WTC11 (cell line): ENCODE measurements at places on chromosomes 12 and 14.

- no peak for DNase-seq
These were observed 127.6 kb downstream of the SLC8A3 start for GRCh38 chr14:70061108-70061507.

DNA sequence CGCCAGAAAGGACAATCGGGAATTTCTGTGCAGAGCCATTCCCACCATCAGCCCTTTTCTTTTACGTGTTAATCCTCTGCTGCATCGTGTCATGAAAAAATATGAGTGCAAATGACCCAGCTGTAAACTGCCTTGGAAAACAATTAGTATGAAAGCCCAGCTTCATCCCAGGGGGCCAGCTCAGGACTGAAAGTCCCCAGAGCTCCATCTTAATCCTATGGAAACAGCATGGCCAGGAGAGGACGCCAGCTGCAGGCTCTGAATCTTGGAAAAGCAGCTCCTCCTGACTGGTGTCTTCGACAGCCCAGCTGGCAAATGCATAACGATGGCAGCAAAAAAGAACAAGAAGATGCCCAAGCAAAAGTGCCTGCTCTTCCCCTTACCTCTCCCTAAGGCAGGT, 191.5 kb downstream of the NTF3 start:
- DNase-seq: no peak

- DNase-seq: no peak
These were observed 66.5 kb upstream of the CAND1 start for GRCh38 chr12:67202678-67203012.

- peak; percentile 68 for DNase-seq
These were observed 97.8 kb downstream of the BCL11B start for GRCh38 chr14:99174081-99174769.

GRCh38 chr12:127280393-127281275, 986.3 kb upstream of the TMEM132C start:
- peak; percentile 74 for DNase-seq

DNA sequence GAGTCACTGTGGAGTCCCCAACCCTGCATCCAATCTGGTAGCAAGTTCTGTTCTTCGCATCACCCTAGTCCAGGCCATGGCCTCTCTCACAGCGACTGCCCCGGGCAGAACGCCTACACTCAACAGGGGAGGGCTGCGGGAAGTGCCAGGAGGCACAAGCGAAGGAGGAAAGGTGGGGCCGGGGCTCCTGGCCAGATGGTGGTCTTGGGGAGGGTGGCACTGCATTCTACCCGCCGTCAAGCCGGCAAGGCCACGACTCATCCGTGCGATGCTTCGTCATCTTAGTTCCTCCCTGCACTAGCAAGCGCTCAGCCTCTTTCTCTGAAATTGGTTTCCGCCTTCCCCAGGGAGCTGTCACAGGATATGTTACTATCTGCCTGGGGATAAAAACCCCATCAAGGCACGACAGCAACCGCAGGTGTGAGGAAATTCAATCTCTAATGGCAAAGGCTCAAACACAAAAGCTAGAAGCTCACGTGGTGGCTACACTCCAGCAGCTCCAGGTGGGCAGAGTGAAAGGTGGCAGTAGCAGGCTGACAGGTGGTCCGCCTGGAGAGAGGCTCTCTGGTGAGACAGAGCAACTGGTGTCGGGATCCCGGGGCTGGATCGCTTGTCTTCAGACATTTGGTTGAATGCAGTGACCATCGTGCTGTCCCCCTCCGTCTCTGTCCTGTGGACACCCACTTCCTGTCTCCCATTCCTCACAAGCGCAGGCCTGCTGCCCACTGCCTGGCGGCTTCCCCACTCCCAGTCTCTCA, 34.1 kb downstream of the ACADS start:
- DNase-seq: no peak

DNA sequence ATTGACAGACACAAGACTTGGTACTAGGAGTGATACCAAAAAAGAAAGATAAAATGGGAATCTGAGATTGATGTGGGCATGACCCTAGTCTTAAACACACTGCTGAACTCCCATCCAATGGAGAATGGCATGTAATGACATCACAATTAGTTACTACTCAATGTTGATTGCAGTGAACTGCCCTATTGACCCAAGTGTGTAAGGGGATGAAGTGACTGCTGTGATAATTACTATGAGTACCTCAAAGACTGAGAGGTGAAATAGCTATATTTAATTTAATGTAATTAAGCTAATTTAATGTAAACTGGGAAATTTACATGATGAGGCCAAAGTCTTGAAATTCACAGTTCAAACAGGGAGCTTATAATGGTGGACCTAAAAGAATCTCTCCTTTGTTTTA, at the start of gene ADAM20:
ADAM20 (minus strand) TSS at position 101 of the 400 bp plus-strand sequence. CDS start 10,247 bp downstream, outside the sequence.
- DNase-seq: no peak

- no peak for DNase-seq
These were observed 202.3 kb upstream of the CDKN3 start for GRCh38 chr14:54194501-54194900.

GRCh38 chr12:123264642-123265041, 7.0 kb downstream of the CDK2AP1 start:
- peak; percentile 62 for DNase-seq

DNA sequence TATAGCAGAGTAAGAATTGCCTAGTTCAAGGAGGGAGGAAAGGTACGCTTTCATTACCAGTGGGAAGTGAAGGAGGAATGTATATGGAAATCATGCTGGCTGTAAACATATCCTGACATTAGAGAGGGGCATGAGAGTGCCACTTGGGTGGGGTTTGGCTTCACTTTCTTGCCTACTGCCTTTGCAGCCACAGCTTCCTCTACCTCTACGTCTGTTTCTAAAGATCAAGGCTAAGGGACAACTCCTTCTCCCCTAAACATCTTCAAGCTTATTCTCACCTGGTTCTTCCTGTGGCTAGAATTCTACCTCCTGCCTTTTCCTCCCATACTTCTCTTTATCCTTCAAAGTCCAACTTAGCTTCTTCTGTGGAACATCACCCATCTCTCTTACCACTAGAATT, 58.0 kb downstream of the SUSD6 start:
- no peak for DNase-seq
